ENCODE measurements at places on chromosomes 3 and 15. TPM values are rescaled to one million over a fixed set of nuclear protein-coding genes. Genes with fewer than 3 reads are reported as not detected.

The BFSP2 gene
- not detected for total RNA-seq

The NR2F2 gene
- total RNA-seq, result 21.6 TPM

The ZKSCAN7 gene
- 1.8 TPM for total RNA-seq

The PARP15 gene
- 0.94 TPM for total RNA-seq

The PCBP4 gene
- total RNA-seq, result 56.2 TPM

Data from mammary microvascular endothelial cell (primary cell).